Stimulated activated CD8-positive, alpha-beta memory T cell treated with anti-CD3 and anti-CD28 coated beads, Interleukin-4, amount 100 ng/mL, for 48 hours (primary cell): ENCODE measurements at places on chromosomes 3 and 15.

DNA sequence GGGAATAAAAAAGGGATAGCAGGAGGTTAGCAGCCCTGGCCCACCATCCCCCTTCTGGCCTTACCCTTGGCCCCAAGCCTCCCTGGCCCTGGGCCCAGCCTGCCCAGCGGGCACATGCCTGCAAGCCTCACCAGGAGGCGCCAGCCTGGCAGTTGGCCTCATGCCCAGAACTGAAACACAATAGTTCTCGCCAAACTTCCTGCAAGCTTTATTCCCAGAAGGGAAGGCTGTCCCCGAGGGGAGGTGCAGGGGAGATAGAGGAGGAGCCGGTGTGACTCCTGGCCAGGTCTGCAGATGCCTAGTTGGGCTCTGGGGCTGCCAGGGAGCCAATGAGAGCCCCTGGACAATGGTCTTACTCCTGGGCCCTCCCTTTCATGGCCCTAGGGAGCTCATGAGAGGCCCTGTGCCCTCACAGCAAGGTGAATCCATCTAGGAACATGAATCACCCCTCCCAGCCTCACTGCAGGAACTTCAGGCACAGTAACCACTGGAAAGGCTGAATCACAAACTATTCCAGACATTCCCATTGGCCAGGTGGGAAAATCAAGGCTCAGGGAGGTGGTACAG lies 4.0 kb downstream of the CCDC33 start:
- no peak for DNase-seq

GRCh38 chr15:99706557-99707303 lies 26.5 kb downstream of the LYSMD4 start:
- peak; percentile 47 for DNase-seq

GRCh38 chr15:23438816-23439466 lies 8.1 kb downstream of the GOLGA6L2 start:
- DNase-seq, result no peak

GRCh38 chr3:51622413-51622812 lies 48.6 kb upstream of the TEX264 start:
- no peak for DNase-seq

DNA sequence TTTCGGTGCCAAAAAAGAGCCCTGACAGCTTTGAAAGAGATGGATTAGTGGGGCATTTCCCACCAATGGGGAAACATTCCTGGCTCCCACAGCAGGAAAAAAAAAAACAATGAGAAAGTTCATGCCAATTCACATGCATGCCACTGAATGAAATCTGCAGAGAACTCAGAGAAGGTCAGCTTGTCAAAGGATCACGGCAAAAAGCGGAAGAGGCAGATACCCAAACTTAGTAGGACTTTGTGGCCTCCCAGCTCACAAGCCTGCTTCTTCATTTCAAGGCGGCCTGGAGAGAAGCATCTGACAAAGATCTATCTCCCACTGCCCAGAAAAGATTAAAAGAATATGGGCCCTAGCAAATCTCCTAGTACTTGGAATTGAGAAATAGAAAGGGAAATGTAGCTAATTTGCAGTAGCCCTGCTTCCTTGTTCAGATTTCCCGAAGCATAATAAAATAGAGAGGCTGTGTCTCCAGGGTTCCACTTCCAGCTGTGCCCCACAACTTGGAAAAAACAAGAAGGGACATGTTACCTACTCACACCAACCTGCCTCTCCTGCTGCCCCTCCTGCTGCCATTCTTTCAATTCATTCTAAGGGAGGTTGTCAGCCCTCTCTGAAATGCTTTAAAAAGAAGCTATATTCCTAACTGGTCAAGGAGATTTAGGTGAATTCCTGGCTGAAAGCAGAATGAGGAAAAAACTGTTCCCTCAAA lies 170.4 kb downstream of the FHIT start:
- DNase-seq, result no peak

- DNase-seq, result no peak
These were observed 209.9 kb upstream of the RGMA start for GRCh38 chr15:93298901-93299300.

DNA sequence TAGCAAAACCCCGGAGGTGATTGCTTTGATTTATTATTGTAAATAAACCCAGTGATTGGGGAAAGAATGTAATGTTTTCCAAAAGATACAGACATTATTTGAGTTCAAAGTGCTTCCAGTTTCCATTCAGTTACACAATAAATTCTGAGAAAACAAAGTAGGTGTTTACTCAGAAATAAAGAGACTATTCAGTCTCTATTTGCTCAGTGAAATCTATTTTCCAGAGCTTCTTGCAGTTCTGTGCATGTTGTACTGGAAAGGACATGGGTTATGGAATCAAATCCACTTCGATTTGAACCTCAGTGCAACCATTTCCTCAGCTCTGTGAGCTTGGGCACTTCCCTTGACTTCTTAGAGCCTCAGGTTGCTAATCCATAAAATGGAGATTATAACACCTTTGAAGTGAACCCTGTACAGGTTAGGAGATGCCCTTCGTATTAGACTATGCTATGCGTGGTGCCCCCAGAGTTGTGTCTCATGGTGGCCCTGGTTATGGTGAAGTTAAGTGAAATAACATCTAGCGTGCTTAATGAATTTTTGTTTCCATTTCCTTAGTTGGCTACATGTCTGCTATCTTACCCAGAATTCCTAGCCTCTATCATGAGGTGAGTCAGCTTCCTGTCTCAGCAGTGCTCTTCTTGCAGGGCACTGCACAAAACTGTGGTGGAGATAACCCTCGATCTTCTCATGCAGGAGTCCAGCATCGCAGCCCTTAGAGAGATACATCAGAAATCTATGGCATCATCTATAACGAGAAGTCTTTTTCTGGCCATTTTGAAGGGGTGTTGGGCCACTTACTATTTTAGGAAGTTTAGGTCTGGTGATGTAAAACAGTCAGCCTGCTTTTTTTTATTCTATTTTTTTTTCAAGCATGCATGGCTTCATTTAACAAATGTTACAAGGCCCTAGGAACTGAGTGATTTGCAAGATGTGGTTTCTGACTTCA lies 97.7 kb downstream of the RPL39L start:
- peak; percentile 51 for DNase-seq

DNA sequence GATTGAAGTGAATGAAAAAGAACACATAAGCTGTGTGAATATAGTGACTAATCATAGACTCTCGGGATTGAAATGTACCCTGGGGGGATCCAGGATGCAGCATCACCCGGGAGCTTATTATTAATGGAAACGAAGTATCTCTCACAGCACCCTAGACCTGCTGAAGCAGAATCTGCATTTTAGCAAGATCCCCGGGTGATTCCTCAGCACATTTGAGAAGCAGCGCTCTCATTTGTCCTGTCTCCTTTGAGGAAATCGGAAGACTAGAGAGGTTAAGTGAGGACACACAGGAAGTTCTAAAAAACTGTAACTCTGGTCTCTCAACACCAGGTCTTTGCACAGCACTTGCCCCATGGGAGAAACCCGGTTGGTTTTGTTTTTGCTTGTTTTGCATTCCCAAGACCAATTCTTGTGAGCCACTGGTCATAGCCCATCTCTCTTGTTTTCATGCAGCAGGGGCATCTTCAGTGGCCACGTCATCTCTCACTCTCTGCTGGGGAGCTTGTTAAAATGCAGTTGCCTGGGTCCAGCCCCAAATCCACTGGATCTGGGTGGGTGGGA lies 30.2 kb downstream of the ZNF710 start:
- DNase-seq, result no peak

- no peak for DNase-seq
These were observed 49.8 kb upstream of the SSR3 start for GRCh38 chr3:156604642-156605144.

DNA sequence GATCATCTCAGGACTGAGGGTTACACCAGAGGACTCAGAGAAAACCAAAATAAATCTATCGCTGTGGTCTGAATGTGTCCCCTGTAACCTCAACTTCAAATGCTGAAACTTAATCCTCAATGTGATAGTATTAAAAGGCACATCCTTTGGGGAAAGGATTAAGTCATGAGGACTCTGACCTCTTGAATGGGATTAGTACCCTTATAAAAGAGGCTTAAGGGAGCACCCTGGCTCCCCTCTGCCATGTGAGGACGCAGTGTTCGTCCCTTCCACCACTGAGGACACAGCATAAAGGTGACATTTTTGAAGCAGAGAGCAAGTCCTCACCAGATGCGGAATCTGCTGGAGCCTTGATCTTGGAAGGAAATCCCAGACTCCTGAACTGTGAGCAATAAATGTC lies 39.5 kb downstream of the SRPRB start:
- DNase-seq, result no peak

- no peak for DNase-seq
These were observed 34.1 kb downstream of the ADAM10 start for GRCh38 chr15:58715266-58715917.

DNA sequence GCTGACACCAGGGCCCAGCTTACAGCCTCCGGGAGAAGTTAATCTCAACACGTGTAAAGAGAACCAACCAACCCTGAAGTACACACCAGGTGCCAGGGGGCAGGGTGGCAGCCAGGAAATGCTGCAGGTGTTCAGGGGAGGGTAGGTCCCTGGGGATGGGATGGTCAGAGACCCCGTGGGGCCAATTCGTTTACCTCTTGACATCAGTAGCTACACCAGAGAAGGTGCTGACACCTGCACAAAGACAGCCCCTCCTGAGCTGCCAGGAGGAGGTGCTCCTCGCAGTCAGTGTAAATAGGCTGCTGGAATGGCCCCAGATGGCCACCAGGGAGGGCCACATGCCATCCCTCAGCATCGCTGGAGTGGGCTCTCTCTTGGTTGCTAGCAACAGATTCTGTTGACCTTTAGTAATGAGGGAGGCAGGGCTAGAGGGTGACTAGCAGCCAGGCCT lies 52.8 kb downstream of the CORO2B start:
- DNase-seq, result no peak

DNA sequence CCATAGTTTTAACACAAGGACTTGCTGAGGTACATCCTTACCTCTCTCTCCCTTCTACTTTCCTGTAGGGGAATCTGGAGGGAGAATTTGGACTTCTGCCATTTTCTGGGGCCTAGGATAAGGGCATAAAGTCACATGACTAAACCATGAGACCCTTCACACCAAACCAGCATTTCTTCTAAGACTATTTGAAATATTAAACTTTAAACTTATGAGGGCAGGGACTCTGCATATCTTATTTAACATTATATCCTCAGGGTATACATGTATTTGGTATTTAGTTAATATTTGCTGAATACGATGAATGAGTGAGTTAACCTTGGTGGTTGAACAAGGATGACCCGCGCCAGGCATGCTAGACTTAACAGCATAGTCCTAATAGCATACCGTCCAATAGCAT lies 63.4 kb downstream of the USP13 start:
- DNase-seq, result no peak

- no peak for DNase-seq
These were observed 3.1 kb upstream of the PTH1R start for GRCh38 chr3:46874430-46874829.

DNA sequence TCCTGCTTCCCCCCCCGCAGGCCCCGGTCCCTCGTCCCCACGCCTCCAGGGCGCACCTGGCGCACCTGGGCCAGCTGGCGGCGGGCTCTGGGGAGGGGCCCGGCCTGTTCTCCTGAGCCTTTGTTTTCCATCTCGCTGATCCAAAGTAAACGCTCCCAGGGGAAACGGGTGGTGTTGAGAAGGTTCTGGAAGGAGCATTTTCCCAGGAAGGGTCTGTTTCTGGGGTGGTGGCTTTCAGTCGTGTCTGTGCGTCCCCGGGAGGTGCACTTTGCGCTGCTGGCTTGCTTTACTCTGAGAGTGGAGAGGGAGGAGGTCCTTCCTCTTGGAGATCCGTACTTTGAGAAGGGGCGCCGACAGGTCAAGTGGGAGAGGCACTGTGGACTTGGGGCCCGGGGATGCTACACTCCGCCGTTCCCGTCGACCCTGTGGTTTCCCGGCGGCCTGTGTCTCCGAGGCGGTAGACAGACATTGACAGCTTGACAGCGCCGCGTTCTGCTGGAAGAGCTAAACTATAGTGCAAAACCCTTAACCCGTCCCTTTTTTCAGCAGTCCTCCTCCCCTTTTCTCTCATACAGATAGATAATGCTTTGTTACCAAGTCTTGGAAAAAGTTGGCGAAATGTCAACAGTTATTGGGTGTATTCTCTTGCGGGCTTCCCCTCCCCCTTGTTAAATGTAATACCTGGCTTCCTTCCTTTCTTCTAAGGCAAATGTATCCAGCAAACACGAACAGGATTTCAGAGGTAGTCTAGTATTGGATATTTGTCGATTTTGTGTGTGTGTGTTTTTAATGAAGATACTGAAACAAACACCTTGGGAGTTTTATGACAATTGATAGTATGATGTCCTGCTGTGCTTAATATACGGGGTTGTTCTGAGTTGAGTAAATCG lies 6.5 kb downstream of the TPM1 start:
- peak; percentile 58 for DNase-seq
